ENCODE measurements at places on chromosomes 11 and 22.

DNA sequence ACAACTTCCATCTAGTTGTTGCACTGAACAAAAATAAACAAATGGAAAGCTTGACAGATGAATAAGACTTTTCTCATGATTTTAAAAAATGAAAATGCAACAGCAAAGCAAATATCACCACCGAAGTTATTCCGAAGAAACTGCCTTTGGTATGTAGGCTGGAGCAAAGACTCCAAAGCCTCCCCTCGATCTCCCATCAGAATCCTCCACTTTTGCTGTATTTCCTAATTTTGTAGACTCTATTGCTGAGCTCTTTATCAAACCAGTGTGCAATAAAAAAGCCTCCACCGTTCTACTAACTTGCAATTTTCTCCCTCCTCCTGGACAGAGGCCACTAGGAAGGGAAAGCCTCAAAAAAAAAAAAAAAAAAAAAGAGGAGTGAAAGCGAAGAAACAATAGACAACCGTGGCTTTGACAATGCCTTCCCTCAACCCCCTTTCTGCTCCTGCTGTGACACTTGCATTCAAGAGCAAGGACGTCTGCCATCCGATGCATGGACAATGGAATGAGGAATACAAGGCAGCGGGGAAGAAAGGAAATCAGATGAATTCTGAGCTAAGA lies 190.9 kb upstream of the BLID start:
- DNase-seq, result peak; percentile 75

DNA sequence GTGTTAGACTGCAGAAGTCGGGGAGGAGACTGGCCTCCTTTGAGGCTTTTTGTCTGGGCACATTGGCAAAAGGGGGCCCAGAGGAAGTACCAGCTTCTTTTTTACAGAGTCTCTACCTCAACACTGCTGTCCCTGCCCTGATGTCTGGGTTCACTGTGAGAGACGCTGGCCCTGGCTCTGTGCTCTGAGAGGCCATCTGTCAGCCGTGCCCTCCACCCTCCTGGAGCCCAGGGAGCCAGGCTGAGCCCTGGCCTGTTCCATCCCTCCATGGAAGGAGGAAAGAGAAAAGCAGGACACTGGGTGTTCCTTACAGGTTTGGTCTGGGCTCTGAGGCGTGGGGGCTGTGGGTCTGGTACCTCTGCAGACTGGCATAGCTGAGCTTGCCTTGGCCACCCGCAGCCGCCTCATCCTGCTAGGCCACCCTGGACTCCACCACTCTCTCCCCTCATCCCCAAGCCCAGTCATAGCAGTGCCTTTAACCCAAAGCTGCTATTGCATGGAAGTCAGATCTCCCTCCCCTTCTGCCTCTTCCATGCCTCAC lies 105.5 kb upstream of the PARVA start:
- DNase-seq, result no peak

DNA sequence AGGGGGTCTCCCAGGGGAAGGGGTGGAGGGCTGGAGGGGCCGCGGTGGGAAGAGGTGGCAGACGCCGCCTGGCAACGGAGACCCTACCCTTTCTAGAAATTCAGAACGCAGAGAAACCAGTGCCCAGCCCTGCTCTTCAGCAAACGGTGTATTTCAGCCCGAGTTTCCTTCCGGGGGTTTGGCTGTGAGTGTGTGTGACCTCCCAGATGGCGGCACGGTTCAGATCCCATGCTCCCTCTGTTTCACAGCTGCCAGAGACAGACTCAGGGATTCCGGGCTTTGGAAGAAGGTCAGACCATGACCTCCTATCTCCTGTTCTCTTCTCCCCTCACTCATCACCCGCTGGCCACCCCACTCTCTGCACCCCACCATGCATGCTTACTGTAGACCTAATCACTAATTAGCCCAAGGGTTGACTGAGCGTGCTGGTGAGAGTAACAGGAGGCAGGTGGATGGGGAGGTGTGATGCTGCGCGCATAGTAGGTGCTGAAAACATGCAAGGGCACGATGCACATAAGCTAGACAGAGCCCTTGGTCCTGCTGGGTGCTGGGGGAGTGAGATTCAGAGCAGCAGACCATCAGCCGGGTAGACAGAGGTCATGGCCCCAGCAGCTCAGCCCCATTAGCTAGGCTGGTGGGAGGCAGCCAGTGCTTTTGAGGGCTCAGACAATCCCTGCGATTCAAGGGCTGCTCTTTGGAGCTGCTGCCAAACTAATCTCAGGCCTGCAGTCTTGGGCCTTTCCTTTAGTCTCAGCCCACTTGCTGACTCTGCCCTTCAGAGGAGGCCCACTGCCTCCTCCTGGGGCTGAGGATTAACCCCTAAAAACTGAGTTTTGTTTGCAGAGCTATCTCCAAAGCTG lies 256.5 kb upstream of the CADM1 start:
- peak; percentile 40 for DNase-seq

- DNase-seq, result no peak
Measured at GRCh38 chr22:47218671-47219070, 456.2 kb downstream of the TBC1D22A start.

- DNase-seq, result no peak
Measured at GRCh38 chr22:24989541-24989951, 37.0 kb downstream of the KIAA1671 start.

DNA sequence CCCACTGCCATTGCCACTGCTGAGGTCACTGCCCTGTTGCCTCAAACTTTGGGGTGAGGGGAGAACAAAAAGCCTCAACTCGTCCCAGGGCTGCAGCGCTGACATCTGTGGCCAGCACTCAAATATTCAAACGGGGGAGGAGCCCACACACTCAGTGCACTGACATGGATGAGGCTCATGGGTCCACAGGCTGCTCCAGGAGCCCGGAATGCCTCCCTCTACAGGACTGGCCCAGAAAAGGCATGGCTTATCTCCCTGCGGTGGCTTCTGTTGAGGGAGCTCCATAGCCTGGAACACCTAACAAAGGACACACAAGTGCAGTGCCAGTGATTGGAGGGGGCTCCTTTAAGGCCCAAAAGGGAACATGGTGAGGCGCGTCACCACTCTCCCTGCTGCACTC lies 341.1 kb upstream of the LUZP2 start:
- peak; percentile 63 for DNase-seq

GRCh38 chr11:8807544-8808225 lies 103.3 kb upstream of the AKIP1 start:
- DNase-seq, result no peak

DNA sequence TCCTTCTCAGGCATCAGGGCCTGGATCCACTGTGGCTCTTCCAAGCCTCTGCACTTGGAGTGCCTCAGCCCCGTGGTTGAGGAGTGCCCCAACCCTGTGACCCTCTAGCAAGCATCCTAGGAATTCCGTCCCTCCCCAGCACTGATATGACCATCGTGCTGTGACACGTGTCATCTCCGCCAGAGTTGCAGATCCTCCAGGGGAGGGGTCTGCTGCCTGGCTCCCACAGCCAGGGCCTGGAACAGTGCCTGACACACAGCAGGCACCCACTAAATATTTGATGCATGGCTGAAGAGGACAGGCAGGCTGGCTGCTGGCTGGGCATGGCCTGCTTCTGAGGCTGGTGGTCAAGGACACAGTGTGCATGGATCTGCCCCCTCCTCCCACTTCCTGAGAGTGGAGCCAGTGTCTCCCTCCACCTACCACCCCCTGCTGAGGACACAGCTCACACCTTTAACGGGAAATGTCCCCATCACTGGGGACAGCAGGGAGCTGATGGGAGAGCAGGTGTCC lies 1.7 kb upstream of the CD81 start:
- DNase-seq, result no peak

DNA sequence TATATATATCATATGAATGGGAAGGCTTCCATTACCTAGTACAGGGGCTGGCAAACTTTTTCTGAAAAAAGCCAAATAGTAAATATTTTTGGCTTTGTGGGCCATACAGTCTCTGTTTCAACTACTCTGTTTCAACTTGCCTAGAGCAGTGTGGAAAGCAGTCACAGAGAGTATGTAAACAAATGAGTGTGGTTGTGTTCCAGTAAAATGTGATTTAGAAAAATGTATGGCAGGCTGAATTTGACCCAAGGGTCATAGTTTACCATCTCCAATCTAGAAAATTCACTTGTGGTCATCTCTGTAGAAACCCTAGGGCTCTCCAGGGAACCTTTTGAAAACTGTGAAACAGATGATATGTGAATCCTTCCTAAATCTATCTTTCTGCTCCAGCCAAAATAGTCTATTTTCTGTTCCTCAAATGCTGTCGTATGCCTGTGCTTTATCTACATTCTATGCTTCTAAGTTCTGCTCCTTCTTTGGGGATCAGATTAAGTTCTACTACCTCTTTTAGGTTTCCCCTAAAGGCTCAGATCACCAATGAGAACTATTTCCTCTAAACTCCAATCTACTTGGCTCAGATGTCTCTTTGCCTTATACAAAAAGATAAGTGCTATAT lies 356.2 kb downstream of the METTL15 start:
- DNase-seq, result no peak

DNA sequence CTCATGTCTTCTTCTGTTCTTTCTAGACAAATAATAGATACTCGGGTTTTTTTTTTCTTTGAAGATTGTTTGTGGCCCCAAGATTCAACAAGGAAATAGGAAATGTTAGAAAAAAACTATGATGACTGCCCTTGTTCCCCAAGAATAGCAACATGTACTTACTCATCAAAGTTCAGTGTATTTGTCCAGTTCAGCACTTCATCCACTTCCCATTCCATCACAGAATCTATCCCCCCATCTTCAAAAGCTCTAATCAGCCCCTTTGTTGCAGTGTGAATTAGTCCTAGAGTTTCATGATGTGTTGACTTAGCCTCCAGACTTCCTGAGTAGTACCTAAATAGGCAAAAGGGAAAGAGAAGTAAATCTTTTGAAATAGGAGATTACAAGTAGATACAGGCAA lies 74.3 kb downstream of the C11orf65 start:
- no peak for DNase-seq

- no peak for DNase-seq
Measured at GRCh38 chr11:16769386-16769785, 30.9 kb downstream of the C11orf58 start.

DNA sequence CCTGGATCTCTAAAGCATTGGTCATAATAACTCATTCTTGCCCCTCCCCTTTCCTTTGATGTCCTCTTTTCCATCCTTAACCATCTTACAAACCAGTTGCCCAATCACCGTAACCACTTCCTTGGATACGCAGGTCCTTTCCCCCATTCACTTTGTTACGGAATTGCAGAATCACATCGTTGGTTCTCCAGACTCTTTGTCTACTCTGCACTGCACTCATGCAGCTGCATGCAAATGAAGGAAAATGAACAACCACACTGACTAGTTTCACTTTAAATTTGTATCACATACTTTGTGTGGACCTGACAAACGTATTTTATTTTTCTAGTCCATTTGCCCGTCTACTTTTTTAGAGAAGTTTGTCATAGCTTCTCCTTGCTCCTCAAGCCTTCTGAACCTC lies 69.9 kb downstream of the SLC5A12 start:
- no peak for DNase-seq

GRCh38 chr11:74638869-74639268 lies 46.5 kb downstream of the POLD3 start:
- no peak for DNase-seq

- no peak for DNase-seq
Measured at GRCh38 chr11:9180784-9181183, 84.4 kb downstream of the DENND5A start.

DNA sequence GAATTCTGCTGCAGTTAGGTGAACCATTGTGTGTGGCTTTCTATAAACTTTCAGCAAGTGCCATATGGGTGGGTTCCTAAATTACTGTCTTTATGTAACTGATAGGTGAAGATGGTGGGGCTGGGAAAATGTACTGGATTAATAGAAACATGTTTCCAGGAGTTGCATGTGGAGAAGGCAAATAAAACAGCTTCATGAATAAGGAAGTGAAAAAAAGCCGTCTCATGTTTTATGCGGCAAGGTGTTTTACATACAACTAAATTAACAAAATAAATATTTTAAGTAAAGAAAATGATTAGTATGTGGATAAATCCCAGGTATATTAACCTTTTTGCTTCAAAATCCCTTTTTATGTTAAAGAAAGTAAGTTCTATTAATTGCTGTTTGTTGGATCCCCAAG lies 67.2 kb downstream of the EXT2 start:
- no peak for DNase-seq

GRCh38 chr11:6544921-6545850 lies 48.1 kb downstream of the DNHD1 start:
- DNase-seq, result peak; percentile 23

Measured in H9 (cell line).